ENCODE measurements at places on chromosomes 5 and 9.

DNA sequence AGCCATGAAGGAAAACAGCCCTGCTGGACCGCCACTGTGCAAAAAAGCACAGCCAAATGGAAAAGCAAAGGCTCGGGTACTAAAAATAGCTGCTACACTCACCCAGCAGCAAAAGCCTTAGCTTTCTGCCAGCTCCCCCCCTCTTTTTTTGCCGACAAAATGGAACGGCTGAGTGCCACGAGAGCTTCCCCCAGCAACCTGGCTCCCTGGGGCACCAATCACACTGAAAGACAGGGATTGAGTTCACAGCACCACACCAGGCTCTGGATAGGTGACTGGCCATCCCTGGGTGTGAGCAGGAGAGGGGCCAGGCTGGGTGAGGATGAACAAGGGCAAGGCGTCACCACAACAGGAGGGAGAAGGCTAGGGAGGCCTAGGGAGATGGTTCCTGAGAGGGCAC lies 66.7 kb downstream of the SIL1 start:
- DNase-seq: no peak

GRCh38 chr5:6820851-6821479 lies 107.7 kb downstream of the TENT4A start:
- no peak for DNase-seq

- no peak for DNase-seq
Observed at GRCh38 chr9:71663216-71663615, 105.1 kb downstream of the CEMIP2 start.

- no peak for DNase-seq
Observed at GRCh38 chr9:100350188-100350587, 2.6 kb downstream of the TEX10 start.

GRCh38 chr5:163964671-163965070 lies 459.3 kb downstream of the MAT2B start:
- DNase-seq: no peak

- DNase-seq: no peak
Observed at GRCh38 chr9:104805441-104805840, 41.5 kb downstream of the NIPSNAP3B start.

- DNase-seq: no peak
Observed at GRCh38 chr9:98075332-98075805, 18.8 kb downstream of the NANS start.

DNA sequence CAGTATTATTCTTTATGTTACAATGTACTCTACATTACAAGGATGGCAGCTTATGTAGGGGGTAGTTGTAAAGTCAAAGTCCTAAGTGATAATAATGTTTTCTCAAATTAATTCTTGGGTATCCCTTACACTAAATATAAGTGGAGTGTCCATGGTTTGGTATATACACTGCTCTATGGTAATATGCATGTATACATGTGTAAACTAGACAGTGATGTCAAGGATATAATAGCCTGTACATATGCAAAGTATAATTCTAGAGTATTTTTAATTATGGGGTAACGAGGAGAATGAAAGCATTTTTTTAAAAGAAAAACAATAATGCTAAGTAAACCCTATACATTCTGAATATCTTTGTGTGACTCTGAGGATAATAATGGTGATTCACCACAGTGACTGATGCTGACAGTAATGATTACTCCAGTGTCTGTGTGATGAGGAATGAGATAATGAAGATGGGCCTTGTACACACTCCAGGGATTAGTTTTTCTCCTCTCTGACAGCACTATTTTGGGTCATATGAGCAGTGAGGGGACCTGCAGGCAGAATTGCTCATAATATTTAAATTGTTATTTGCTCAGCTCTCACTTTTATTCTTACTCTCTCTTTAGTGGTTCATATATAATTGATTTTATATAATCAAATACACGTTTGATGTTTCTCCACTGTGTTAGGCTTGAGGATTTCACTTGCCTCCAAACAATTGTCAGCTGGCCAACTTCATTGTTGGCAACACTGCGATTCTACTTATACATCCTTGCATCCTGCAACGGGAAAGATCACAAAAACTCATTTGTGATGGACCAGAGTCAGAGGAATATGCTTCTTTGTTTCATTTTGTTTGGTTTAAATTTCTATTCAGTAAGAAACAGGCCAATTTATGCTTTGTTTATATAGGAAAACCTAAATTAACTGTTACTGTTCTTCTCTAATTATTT lies 88.2 kb downstream of the NREP start:
- DNase-seq: no peak

- DNase-seq: no peak
Observed at GRCh38 chr5:94870511-94871183, 252.2 kb downstream of the SLF1 start.

- no peak for DNase-seq
Observed at GRCh38 chr5:7629561-7629960, 221.4 kb downstream of the CFAP90 start.

GRCh38 chr5:144183254-144183889 lies 12.7 kb downstream of the KCTD16 start:
- no peak for DNase-seq

GRCh38 chr5:51383131-51384121 lies at the start of gene ISL1:
Gene ISL1, plus strand, starts transcription at chr5:51383448. Its CDS starts 224 bp downstream, at chr5:51383672.
- no peak for DNase-seq

- no peak for DNase-seq
Observed at GRCh38 chr5:109721741-109722140, 32.0 kb downstream of the MAN2A1 start.

- DNase-seq: no peak
Observed at GRCh38 chr9:95463148-95464060, 53.4 kb downstream of the PTCH1 start.

GRCh38 chr9:93259490-93260262 lies 75.7 kb downstream of the WNK2 start:
- no peak for DNase-seq

DNA sequence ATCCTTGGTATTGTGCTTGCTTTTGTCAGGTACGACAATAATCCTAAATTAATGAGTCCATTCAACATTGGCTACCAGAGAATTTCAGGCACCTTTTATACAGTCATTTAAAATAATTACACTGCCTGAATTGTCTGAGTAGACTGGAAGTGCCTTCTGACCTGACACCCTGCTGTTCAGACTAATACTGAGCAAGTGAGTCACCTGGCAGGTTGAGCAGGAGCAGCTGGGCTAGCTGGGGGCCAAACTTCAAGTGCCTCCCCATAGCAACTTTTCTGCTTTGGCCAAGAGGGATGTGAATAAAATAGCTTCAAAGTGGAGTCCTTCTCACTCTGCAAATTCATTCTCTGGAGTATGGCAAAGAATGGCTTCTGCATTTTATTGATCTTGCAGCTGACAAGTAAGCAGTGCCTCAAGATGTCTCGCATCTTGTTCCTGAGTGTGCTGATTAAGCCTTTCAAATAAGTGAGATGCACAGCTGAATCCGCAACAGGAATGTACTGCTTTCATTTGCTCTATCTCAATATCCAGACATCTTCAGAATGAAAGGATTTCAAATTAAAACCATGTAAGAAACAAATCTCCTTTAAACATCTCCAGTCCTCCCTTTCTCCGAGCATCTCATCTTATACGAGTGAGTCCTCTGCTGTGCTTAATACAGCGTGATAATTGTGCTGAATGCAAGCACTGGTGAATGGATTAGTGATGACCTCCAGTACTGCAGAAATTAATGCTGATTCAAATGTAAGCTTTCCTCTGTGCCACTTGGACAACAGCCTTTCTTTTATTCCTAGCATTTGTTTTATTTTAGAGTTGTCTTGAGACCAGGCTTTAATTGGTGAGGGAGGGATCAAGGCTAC lies 271.2 kb downstream of the EDIL3 start:
- DNase-seq: no peak

- DNase-seq: no peak
Observed at GRCh38 chr5:176626876-176627236, 3.5 kb downstream of the SNCB start.

DNA sequence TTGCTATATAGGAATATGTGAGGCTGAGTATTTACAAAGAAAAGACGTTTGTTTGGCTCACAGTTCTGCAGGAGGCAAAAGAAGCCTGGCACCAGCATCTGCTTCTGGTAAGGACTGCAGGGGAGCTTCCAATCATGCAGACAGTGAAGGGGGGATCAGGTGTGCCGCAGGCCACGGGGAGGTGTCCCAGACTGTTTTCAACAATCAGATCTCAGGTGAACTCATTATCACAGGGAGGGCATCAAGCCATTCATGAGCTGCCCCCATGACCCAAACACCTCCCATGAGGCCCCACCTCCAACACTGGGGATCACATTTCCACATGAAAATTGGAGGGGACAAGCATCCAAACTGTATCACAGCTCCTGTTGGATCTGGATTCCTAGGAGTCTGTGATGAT lies 30.4 kb upstream of the TRIM14 start:
- no peak for DNase-seq

- DNase-seq: no peak
Observed at GRCh38 chr5:117955831-117956230, 1032.5 kb downstream of the DTWD2 start.

DNA sequence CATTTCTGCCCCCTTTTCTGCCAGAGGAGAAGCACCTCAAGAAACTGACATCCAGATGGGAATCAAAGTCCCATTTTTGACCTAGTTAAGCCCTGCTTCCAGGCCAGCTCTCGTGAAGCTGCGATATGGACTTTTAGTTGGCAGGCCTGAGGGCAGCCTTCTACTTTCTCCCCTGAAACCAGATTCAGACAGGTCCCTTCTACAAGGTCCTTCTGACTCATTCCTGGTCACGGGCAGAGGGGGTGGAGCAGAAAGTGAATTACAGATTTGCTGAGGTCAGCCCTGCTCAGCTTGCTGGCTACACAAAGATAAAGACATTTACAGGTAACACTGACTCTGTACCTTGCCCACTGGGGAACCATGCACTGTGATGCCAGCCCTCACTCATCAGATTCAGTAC lies 52.8 kb upstream of the TUT7 start:
- no peak for DNase-seq

DNA sequence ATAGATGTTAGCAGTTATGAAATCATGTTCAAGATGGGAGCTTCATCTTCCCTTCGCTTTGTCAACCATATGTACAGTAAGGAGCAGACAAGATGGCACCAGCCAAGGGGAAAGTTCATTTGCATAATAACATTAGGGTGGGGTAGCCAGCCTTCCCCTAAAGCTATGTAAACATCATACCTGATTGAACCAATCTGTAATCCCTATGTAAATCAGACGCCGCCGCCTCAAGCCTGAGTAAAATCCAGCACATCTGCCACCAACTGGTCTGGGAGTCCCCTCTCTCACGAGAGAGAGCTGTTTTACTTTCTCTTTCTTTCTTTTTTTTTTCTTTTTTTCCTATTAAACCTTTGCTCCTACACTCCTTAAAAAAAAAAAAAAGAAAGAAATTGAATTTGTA lies 30.8 kb upstream of the REEP2 start:
- DNase-seq: no peak

GRCh38 chr5:113202287-113202686 lies 225.7 kb downstream of the DCP2 start:
- DNase-seq: no peak

DNA sequence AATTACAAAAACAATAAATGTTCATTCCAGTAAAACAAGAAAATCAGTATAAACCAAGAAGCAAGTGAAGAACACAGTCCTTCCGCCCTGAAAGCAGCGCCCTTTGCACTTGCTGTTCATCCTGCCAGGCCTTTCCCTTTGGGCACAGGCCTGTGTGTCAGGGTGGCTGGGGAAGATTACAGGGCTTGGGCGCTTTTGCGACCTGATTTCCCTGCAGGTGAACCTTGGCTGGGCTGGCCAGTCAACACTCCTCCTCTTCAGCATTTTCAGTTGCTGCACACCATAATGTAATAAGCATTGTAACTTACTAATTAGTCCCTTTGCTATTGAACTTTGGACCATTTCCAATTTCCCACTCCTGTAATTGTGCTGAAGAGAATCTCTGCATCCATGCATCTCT lies 38.6 kb upstream of the TDRD7 start:
- no peak for DNase-seq

DNA sequence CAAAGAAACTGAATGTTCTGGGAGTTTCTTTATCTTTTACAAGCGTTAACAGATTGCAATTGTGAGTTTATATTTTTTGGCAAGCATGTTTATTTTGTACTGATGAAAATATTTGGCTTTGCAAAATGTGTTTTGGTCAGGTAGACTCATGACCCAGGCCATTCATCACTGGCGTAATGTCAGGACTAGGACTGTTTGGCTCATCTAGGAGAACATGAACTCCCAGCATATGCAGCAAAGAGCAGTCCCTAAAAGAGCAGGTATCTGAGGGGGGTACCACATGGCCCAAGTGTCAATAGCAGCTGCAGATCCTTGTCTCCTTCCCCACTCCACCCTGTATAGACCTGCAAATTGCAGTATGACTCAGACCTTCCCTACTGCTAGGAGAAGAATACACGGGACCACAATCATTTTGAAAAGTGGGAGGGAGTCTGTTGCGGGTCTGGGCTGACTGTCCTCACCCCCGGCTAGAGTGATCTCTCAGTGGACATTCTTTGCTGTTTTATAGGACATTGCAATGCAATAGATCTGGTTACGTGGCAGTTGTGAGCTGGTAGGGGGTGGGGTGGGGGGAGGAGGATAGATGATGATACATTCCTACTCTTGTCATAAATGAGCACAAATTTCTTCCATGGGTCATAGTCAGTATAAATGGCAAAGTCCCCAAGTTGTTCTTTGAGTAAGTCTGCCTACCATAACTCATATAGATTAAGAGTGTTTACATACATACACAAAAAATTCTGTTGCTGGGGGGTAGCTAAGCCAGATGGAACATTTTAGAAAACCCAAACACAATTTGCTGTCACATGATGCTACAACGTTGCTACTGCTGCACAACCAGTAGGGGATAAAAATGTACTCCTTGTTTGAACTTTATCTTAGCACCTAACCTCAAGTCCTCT lies 20.8 kb upstream of the SNCAIP start:
- DNase-seq: no peak

DNA sequence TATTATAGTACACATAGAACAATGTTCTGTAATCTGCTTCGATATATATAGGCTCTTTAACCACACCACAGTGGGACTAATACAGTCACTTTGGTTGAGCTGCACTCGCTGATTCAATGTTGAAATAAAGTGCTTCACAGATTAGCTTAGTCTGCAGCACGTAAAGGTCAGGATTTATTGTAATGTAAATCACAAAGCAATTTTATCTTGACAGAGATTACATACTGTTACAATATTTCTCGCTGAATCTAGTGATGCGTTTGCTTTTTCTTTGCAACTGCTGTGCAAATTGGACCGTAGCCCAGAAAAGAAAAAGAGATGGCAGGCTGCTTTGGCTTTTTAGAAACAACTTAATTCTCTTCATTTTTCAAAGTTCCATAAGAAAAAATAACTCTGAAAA lies 52.9 kb downstream of the CETN3 start:
- no peak for DNase-seq

DNA sequence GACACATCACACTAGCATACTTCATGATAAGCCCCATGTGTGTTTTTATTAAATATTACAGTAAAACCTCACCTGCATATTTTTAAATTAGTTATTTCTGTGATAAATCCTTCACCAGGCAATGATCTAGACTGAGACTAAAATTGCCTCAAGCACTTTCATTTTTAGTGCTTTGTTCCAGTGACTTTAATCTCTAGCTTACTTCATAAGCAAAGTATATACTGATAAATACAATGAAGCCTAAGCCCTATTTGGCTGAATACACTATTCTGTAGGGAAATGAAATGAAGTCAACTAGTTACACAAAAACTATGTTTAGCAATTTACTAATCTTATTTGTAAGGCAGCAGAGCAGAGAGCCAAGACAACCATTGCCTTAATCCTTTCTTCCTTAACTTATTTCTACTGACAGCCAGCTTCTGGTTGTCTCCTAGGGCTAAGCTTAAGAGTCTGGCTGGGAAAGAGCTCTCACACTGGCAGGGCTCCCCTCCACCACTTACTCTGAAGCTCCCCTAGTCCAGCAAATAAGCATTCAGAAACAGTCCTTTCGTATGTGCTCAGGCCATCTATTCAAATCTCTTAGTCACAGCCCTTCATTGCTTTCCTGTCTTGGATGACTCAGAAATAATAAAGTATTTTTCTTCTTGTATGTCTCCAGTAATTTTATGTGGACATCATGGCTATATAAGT lies 31.4 kb upstream of the MTAP start:
- no peak for DNase-seq
